ENCODE measurements at places on chromosomes 13 and 19.

GRCh38 chr19:1468821-1469254 lies 10.2 kb downstream of the C19orf25 start:
- DNase-seq: no peak

GRCh38 chr13:84399320-84400085 lies 517.2 kb upstream of the SLITRK1 start:
- no peak for DNase-seq

- no peak for DNase-seq
These were observed 4.3 kb upstream of the USF2 start for GRCh38 chr19:35264268-35265125.

GRCh38 chr19:14901675-14902260 lies 15.8 kb upstream of the OR7A17 start:
- no peak for DNase-seq

DNA sequence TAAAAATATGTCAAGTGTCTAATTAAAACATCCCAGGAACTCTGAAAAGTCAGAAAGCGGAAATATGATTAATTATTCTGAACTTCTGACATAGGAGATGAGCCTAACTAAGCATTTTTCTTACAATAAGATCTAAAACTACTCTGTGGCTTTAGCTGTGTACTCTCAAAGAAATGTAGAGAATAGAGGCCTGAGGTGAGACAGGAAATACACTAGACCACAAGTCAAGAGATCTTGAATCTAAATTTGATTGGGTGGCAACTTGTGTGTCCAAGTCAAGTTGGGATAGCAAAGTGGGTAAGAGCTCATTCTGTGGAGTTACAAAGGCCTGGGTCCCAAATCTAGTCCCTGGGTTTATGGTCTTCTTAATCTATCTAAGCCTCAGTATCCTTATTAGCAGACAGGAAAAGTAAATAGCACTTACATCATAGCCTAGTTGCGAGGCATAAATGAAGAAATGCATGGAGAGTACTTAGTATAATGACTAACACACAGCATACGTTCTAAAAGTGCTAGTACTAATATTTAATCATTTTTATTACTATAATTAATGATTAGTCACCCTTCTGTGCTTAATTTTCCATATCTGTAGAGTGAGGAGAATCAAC lies 9.4 kb upstream of the LRRC63 start:
- no peak for DNase-seq

DNA sequence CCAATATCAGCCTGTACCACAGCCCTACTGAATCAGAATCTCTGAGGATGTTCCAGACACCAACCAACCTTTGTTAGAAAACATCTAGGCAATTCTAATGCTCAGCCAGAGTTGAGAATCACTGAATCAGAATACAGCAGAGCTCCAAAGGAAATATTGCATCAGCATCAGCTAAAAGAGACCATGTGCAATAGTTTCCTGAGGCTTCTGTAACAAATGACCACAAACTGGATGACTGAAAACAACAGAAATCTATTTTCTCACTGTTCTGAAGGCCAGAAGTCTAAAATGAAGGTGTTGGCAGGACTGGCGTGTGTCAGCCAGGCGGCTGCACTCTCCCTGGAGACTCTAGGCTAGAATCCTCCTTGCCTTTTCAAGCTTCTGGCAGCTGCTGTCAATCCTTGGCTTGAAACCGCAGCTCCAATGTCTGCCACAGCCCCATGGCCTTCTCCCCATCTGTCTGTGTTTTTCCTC lies 1.2 kb upstream of the DCT start:
- DNase-seq: no peak

GRCh38 chr19:46186717-46187101 lies 38.7 kb downstream of the IGFL2 start:
- DNase-seq: no peak

DNA sequence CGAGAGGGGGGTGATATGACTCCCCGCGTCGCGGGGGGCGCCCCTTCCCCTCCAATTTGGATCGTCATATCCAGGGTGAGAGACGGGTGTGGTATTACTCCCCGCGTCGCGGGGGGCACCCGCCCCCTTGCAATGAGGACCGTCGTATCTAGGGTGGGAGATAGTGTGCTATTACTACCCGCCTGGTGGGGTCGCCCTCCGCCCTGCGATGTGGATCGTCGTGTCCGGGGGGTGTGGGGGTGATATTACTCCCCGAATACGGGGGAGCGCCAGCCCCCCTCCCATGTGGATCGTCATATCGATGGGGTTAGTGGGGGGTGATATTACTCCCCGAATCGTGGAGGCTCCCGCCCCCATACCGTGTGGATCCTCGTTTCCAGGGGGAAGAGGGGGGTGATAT lies 29.2 kb upstream of the RGCC start:
- no peak for DNase-seq

- no peak for DNase-seq
These were observed 10.9 kb upstream of the N4BP2L1 start for GRCh38 chr13:32438871-32439270.

DNA sequence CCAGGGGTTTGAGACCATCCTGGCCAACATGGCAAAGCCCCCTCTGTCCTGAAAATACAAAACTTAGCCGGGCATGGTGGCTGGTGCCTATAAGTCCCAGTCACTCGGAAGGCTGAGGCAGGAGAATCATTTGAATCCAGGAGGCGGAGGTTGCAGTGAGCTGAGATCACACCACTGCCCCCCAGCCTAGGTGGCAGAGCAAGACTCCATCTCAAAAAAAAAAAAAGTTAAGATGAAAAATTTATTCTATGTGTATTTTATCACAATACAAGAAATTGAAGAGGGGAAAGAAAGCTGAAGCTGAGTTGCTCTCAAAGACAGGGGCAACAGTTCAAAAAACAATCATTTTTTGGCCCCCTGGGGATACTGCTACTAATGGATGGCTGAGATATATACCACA lies 31.1 kb downstream of the INSR start:
- no peak for DNase-seq

DNA sequence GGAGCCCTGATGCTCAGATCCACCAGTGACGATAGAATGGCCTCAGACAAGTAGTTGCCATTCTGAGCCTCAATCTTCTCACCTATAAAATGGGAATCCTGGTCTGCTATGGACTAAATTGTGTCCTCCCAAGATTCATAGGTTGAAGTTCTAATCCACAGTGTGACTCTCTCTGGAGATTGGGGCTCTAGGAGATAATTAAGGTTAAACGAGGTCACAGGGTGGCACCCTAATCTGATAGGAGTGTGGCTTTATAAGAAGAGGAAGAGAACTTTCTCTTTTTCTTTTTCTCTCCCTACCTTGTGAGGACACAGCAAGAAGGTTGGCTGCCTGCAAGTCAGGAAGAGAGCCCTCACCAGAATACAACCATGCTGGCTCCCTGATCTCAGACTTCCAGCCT lies 214.1 kb downstream of the KATNAL1 start:
- DNase-seq: no peak

DNA sequence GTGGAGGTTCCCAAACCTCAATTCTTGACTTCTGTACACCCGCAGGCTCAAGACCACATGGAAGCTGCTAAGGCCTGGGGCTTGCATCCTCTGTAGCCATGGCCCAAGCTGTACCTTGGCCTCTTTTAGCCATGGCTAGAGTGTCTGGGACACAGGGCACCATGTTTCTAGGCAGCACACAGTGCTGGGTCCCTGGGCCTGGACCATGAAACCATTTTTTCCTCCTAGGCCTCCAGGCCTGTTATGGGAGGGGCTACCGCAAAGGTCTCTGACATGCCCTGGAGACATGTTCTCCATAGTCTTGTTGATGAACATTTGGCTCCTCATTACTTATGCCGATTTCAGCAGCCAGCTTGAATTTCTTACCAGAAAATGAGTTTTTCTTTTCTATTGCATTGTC lies 701.4 kb downstream of the FGF9 start:
- no peak for DNase-seq
